ENCODE measurements at places on chromosomes 11 and 22.

- peak; percentile 48 for DNase-seq
Observed at GRCh38 chr22:47090591-47091245, 328.3 kb downstream of the TBC1D22A start.

GRCh38 chr11:60530454-60531100, 15.4 kb downstream of the MS4A13 start:
- DNase-seq: no peak

DNA sequence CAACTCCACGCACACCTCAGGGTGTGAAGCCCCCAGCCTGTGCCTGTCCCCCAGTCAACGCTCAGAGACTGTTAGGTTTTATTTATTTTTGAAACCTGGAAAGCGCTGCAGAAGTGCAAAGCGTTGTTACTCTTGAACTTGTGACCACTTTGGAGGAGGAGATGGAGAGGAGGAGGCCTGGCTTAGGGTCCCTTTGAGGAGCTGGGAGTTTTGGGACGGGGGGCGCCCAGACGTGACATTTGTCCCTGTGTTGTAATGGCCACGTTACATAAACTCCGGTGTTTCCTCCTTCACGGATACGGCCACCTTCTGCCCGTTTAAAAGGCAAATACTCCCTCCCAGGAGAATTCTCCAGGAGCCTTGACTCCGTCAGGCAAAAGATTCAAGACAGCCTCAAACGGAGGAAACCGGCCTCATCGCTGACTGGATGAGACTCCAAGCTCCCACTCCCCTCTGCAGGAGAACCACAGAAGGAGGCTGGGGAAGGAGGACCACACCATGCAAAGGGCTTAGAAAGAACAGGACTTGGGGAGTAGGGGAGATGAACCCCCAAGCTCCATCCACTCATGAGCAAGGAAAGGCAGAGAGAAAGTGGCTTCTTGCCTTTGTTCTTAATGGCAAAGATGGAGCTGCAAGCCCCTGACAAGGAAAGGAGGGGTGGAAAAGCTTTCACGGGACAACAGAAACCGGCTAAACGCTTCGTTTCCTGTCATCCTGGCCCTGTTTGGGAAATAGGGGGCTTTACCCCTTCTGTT, 630 bp downstream of the PIK3IP1 start:
- peak; percentile 43 for DNase-seq

- no peak for DNase-seq
Observed at GRCh38 chr11:113774174-113774503, 647 bp upstream of the ZW10 start.

- DNase-seq: no peak
Observed at GRCh38 chr11:79242616-79243015, 198.2 kb downstream of the TENM4 start.

- no peak for DNase-seq
Observed at GRCh38 chr11:119626197-119626841, 102.7 kb downstream of the NECTIN1 start.

DNA sequence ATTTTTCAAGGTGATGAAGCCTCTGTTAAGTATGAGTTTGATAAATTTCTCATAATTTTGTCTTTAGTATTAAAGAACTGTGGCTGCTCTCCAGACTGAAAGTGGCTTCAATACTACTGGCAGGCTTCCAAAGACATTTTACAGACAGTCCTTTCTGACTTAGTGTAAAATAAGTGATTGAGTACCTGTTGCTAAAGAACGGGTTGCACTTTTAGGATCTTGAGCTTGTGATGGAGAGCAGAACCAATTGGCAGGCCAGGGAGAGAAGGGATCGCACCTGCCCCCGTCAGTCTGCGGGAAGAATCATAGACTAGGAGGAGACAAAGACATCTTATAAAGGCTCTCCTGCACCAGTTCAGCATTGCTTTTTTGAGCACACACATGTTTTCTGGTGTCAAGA, 4.4 kb downstream of the NCAM1 start:
- no peak for DNase-seq

GRCh38 chr11:57394203-57394965, 3.9 kb upstream of the PRG2 start:
- DNase-seq: no peak

DNA sequence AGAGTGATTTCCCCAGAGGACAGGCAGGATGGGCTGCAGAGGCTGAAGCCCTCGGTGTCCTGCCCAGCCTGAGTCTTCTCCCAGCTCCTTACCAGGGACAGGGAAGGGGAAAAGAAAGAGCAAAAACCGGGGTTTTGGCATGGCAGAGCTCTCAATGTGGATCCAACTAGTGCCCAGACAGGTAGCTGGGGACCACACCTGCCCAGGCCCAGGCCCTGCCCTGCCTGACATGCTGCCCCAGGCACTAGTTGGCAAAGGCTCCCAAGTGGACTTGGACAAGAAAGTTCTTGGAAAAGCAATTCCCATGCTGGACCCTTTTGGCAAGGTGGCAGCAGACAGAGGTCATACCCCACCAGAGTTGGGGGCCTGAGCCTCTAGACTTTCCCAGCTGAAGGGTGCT, 31.1 kb downstream of the NECTIN1 start:
- no peak for DNase-seq

DNA sequence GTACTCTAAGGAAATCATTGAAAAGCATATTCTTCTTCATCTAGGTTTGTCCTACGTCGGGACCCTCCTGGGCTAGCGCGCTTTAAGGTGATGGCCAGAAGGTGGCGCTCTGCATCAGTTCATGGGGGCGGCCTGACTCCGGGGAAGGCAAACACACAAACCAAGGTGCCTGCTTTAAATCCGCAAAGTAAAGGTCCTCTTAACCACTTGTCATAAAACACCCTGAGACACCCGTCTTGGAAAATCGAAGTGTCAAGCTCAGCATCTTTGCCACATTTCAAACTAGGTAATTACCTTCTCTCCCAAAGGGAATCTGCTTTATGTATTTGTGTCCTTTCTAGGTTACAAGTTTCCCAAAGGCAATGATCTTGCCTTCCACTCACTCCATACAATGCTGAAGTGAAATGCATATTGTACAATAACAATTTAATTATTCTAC, 33.9 kb downstream of the LMO2 start:
- DNase-seq: peak; percentile 79

DNA sequence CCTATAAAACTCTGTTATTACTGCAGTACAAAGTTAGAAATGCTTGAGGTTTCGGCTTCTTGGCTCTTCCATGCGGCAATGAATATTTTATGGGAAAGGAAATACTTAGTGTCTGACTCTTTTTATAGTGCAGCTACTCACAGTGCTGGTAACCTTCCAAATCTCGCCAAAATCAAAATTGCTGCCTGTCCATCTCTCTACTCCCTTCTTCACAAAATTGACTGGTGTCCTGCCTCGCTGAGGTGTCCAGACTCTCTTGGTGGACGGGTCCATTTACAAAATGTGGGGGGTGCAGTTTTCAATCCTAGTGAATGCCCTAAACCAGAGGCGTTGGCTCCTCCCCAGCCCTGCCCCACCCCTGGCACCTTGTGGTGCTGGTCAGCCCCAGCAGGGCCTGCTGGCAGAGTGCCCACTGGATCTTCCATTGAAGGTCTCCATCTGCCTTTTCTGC, 73.5 kb downstream of the ZBTB16 start:
- peak; percentile 69 for DNase-seq

GRCh38 chr11:104339380-104339831, 175.5 kb upstream of the PDGFD start:
- no peak for DNase-seq

GRCh38 chr22:48362721-48363404, 1464.8 kb downstream of the BRD1 start:
- DNase-seq: no peak

DNA sequence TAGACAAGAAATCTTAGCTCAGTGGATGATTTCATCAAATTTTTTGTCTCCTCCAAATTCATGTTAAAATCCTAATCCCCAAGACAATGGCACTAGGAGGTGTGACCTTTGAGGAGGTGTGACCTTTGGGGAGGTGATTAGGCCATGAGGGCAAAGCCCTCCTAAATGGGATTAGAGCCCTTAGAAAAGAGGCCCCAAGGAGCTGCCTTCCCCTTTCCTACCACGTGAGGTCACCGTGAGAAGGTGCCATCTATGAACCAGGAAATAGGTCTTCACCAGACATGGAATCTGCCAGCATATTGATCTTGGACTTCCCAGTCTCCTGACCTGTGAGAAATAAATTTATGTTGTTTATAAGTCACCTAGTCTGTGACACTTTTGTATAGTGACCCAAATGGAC, 138.7 kb downstream of the TRIM29 start:
- no peak for DNase-seq

DNA sequence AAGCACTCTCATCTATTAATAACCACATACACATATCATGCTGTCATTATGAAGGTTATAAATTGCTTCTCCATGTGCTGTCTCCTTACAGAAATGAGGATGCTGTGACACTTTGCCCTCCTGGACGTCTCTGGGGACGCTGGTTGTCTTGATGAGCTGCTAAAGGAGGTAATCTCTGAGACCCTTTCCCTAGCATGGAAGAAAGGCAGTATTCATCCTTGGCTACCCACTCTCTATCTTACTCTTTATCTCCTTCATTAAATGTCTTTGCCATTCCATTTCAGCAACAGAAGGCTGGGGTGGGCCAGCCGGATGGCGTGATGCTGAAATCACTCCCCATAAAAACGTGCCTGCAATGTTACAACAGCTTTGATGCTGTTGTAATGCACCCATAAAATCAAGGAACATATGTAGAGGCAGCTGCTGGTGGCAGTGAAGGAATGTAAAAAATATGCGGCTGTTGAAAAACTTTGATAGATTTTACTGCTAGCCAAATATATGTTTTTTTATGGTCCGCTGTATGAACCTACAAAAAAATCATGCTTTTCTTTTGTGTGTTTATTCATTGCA, 715.1 kb upstream of the API5 start:
- no peak for DNase-seq

GRCh38 chr11:75845324-75845723, 30.3 kb downstream of the UVRAG start:
- no peak for DNase-seq

DNA sequence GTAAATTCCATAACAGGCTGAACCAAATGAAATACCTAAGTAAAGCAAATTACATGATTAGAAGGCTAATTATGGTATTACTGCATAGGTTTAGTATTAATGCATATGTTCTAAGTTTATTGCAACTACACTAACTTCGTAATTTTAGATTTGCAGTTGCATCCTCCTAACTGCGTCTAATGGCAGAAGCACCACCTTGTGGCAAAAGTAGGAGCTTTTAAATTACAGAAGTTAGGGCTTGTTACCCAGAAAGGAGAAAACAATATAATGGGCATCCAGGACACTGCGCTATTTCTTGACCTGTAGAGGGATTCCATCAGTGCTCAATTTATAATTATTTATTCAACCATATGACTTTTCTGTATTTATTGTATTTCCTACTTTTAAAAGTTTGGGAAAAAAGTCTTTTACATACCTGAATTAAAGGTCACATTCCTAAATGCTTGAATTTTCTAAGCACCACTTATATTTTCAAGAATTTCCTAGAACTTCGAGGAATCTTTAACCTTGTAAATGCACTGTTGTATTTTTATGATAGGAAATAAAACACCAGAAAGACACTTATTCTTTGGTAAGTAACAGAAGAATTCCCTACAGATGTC, 16.3 kb upstream of the GPR83 start:
- peak; percentile 63 for DNase-seq

DNA sequence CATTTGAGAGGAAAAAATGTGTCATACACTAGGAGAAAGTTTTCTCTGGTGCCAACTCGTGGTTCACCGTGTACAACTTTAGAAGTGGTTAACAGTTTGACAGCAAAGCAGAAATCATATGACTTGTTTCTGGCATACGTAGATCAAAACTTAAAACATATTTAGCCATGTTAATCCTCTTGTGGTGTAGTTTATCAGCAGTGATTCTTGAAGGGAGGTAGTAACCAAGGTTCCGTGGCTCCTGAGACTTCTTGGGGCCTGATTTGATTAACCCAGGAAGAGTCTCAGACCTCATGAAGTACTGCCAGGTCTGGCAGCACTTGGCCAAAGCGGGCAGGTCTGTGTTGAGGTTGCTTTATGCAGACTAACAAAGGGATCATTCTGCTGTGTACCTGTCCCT, 40.5 kb downstream of the SREBF2 start:
- no peak for DNase-seq

- DNase-seq: no peak
Observed at GRCh38 chr11:125625225-125625629, 264 bp downstream of the CHEK1 start.

- no peak for DNase-seq
Observed at GRCh38 chr11:59189986-59190385, 18.1 kb downstream of the DTX4 start.

GRCh38 chr11:32312206-32312817, 123.0 kb downstream of the WT1 start:
- peak; percentile 75 for DNase-seq

DNA sequence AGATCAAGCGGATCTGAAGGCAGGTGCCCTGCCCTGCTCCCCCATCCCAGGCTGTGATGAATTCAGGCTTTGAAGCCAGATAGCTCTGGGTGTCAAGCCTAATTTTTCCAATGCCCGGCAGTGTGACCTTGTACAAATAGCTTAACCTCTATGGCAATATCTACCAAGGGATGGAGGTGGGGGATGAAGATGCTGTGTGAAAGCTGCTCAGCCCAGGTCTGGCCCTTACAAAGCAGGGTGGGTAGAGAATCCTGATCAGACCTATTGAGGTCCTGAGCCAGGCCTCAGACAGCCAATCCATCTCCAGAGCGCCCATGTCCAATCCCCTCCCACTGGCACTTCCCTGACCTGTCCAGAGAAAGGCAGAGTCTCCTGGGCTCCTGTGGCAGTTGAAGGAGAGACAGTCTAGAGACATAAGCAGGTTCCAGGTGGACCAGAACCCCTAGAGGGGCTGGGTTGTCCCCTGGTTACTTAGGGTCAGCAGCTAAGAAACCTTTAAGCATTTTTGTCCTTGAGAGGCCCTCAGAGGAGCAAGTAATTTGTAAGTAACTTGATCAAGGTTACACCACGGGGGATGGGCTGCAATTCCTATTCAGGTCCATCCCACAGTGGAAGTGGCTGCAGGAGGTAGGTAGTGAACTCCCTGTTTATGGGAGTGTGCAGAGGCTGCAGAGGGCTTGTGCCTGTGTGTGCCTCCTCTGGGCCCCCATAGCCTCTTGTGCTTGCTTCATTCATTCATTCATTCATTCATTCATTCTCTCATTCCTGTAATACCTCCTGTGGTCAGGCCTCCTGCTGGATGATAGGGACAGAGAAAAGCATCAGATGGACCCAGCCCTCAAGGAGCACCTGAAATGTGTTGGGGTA, 10.4 kb downstream of the P2RY2 start:
- DNase-seq: no peak

- DNase-seq: no peak
Observed at GRCh38 chr11:1494650-1495049, 8.1 kb upstream of the MOB2 start.

GRCh38 chr11:36631774-36632173, 33.7 kb upstream of the RAG2 start:
- no peak for DNase-seq

DNA sequence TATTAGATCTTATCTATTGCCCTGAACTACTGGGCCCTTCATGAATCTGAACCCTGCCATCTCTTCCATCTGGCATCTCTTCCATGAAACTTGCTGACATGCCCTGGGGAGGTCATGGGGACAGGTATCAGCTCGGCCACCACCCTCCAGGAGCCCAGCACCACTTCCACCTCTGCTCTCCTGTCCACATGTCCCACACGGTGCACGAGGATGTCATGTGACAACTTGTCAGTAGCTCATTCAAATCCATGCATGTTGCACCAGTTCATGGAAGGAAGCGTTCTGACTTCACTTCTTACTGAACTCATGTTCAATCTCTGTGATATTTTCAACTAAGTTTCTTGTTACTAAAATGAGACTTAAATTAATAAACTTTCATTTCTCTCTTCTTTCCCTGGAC, 16.6 kb downstream of the YPEL1 start:
- DNase-seq: no peak

GRCh38 chr11:132402071-132402684, 1031.8 kb downstream of the NTM start:
- DNase-seq: peak; percentile 40
